Stimulated activated CD4-positive, alpha-beta T cell treated with anti-CD3 and anti-CD28 coated beads, Interleukin-12 subunit alpha, Interleukin-12 subunit beta, amount 100 ng/mL, for 48 hours (primary cell): ENCODE measurements at places on chromosomes 6 and 20.

- DNase-seq: no peak
Measured at GRCh38 chr20:51217347-51218045, 194.6 kb upstream of the KCNG1 start.

GRCh38 chr6:135830452-135830881, 21.0 kb upstream of the PDE7B start:
- DNase-seq: no peak

DNA sequence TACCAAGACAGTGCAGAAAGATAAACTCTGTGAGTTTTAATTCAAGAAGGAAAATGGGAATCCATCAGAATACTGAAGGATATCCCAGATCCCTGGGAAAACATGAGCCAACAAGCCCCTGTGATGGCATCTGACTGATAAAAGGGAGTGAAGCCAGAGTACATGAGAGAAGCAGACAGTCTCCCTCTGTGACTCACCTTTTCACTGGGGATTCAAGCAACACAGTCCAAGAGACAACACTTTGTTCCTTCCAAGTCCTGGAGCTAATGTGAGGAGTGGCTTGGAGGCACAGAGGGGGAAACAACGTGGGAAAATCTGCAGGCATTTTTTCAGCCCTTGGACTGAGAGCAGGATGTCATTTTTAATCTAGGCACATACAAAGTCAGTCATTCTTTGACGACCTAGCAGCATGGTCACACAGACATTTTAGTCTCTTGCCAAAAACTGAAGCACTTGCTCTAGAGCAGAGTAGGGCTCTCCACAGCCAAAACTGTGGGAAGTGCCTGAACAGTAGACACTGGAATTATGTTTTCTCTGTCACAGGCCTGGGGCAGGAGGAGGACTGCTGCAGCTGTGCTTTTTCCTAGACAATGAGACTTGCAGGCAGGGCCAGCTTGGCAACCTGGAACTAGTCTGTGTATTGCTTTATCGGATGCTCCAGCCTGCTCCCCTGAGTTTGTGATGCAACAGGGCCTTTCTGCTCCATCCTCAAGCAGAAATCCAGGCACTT, 465.0 kb upstream of the GJE1 start:
- no peak for DNase-seq

- DNase-seq: no peak
Measured at GRCh38 chr6:56652994-56653393, 10.3 kb upstream of the DST start.

DNA sequence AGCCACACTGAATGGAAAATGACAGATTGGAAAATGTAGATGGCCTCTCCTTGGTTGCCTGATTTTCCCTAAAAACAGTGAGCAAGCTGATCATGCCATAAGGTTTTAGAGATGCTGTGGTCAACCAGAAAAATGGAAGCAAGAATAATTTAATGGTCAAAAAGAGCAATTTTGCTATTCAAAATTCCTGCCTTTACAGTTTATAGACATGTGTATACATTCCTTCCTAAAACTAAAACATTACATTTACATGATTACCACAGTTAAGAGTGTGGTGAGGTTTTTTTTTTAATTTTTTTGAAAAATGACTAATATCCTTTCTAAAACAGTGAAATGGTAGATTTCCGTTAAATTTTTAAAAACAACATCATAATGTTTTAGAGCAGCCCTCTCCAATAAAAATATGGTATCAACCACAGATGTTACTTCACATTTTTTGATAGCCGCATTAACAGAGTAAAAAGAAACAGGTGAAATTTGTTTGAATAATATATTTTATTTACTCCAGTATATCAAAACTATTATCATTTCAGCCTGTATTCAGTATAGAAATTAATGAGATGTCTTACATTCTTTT, 407.0 kb upstream of the SOX4 start:
- no peak for DNase-seq

- no peak for DNase-seq
Measured at GRCh38 chr6:74756923-74757322, 448.9 kb downstream of the COL12A1 start.

DNA sequence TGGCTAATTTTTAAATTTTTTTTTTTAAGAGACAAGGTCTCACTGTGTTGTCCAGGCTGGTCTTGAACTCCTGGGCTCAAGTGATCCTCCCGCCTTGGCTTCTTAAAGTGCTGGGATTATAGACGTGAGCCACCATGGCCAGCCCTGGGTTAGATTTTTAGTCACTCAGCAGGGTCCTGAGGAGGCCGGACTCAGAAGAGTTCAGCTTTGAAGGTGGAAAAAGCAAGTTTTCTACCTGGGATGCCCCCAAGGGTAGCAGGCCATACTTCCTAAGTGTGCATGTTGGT, 44.2 kb downstream of the FGD2 start:
- no peak for DNase-seq

- DNase-seq: no peak
Measured at GRCh38 chr6:57019434-57019833, 27.1 kb upstream of the KIAA1586 start.

DNA sequence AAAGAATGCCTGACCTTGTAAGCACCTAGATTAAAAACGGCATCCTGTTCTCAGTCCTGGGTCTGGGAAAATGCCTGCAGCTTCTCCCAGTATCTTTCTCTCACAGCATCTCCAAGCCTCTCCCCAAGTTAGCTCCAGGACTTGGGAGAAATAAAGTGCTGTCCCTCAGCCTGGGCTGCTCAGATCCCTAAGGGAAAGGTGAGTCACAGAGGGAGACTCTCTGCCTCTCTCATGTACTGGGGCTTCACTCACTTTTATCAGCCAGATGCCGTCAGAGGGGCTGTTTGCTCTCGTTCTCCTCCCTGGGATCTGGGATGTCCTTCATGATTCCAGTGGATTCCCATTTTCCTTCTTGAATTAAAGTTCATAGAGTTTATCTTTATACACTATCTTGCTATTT, 293.6 kb downstream of the COL12A1 start:
- no peak for DNase-seq

DNA sequence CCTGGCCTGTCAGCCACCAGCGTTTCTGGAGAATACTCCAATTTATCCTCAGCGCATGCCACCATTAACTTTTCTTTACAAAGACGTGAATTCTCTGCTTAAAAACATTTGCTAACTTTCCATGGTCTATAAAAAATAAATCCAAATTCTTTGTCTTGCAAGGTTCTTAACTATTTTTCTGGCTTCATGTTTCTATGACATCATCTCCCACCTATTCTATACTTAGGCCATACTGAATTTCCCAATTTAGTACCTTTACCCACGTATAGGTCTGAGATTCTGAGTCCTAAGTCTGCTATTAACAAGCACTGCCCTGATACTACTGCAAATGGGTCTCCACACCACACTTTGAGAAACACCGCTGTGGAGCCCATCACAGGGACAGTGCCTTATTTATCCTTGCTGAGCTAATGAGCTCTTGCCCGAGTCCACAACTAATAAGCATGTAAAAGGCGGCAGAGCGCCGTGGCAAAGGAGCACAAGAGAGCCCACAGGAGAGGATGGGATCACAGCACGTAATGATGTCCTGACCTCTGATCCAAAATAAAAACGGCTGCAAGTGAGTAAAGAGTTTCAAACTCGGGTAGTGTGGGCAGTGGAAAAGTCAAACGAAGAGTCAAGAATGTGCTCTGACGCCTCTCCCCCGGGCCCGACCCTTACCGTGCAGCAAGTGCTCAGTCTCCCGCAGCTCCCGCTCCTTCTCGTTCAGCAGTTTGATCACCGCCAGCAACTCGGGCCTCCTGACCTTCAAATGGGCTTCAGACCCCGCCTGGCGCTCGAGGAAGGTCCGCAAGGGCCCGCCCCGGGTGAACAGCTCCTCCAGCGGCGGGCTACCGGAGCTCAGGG, 519 bp downstream of the MTRF1L start:
- DNase-seq: no peak

DNA sequence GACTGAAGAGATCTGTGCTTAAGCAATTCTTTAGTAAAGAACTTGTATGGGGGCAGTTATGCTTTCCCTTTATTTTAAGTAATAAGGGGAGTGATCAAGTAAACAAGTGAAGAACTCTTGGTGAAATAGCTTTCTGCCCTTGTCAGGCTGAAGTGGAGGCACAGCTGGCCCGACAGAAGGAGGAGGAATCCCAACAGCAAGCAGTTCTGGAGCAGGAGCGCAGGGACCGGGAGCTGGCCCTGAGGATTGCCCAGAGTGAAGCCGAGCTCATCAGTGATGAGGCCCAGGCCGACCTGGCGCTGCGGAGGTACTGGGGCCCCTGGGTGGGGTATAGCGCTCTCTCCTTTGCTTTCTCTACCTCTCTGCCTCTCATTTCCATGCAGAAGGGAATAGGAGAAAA, 143.3 kb downstream of the MYO6 start:
- no peak for DNase-seq

DNA sequence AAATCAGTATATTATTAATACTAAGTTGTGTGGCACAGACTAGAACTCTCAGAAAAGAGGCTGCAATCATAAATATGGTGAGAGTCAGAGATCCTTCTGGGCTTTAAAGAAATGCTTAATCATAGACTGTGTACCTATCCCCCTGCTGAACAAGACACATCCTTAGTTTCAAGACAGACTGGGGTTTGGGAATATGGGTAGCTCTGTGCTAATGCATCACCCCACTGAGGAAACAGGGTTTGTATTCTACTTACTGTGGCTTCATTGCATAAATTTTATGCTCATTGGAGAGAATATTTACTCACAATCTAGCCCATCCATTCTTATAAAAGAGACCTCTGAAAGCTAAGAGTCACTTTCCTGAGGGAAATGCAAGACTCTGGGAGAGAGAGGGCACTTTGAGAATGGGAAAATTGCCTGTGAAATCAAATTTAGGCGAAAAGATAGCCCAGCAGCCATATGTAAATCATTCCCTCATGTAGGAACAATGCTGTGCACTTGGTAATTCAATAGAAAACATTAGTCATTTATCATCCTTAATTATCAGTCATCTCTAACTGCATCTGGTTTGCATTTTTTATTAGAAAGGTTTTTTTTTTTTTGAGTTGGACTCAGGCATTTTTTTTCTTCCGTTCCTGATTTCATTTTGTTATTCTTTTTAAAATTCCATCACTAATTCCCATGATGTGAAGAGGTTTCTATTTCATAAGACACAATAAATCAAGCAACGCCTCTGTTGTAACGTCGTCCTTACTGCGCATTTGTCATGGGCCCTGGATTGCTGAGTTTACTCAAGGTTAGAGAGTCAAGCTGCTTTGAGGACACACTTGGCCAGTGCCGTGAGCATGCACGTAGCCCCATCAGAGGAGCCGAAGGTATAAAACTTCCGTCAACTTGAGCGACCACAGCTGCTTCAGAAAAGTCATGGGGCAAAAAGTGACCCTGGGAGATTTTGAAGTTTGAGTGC, 91.8 kb downstream of the TRMT11 start:
- DNase-seq: no peak

DNA sequence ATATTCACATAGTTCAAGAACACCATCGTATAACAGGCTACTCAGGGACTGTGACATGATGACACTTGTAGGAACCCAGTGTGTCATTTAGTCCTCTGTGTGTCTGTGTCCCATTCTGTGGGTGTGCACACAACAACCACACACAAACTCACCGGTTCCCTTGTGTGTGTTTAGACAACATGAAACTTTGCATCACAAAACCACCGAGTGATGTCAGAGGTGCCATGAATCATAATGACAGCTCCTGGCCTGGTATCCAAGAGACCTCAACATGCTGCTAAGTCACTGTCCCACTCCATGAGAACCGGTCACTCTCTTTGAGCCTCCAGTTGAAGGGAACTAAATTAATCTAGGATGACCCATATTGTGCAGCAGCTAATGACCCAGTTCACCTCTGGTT, 421.3 kb downstream of the PREX1 start:
- DNase-seq: peak; percentile 3

DNA sequence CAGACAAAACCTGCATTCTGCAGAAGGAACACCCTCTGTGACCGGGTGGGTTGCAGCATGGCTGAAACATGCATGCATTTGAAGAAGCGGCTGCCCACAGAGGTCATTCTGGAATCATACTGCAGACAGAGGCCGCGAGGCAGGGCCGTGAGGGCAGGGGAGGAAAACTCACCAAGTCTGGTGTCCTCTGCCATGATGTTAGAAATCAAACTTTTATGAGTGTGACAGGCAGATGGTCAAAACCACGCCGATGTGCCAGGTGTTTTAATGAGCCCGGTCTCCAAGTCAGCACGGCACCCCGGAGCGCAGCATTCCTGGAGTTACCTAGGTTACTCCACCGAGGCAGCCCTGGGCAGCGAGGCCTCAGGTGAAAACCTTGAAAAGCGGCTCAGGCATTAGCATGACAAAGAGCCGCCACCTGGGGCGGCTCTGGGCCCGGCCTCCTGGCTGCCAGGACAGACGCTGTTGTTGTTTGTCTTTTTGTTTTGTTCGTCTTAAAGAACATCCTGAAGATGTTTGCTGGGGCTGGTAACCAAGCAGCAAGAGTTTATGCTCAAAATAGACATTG, 255.6 kb downstream of the ERMARD start:
- no peak for DNase-seq

GRCh38 chr6:34027445-34027936, 118.4 kb downstream of the GRM4 start:
- peak; percentile 56 for DNase-seq

DNA sequence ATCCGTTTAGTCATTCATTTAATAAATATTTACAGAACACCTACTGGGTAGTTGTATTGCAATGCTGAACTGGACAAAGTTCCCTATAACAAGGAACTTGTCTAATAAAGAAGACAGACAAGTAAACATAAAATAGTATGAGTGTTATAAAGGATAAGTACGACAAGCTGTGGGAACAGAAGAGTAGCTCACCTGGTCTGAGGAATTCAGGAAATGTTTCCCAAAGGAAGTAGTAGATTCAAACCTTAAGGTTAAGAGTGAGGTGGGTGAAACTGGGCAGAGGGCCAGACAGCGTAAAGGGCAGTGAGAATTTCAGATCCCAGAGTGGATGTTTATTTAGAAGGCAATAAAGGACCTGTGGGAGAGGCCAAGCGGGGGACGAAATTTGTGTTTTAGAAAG, 72.3 kb upstream of the CD2AP start:
- DNase-seq: no peak

GRCh38 chr6:132663661-132664060, 4.7 kb upstream of the TAAR1 start:
- DNase-seq: no peak

DNA sequence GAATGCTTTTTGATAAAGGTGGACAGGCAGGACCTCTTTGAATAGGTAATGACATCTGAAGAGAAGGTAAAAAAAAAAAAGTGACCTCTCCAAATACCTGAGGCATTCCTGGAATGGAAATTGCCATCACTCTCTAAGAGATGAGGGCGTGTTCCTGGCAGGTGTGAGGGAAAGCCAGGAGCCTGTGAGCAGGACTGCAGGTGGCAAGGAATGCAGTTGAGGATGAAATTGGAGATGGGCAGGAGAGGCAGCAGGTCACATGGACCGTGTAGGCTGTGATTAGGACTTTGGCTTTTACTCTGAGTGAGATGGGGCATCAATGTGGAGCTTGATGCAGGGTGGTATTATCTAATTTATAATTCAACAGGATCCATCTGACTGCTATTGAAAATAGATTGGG, 227.4 kb downstream of the LRFN2 start:
- DNase-seq: no peak
